Osteoblast (primary cell): ENCODE measurements at places on chromosomes 1 and 21. TPM values are rescaled to one million over a fixed set of nuclear protein-coding genes. Genes with fewer than 3 reads are reported as not detected.

GRCh38 chr1:171864308-171864707 is 23.0 kb downstream of the DNM3 start:
- no peak for DNase-seq

DNA sequence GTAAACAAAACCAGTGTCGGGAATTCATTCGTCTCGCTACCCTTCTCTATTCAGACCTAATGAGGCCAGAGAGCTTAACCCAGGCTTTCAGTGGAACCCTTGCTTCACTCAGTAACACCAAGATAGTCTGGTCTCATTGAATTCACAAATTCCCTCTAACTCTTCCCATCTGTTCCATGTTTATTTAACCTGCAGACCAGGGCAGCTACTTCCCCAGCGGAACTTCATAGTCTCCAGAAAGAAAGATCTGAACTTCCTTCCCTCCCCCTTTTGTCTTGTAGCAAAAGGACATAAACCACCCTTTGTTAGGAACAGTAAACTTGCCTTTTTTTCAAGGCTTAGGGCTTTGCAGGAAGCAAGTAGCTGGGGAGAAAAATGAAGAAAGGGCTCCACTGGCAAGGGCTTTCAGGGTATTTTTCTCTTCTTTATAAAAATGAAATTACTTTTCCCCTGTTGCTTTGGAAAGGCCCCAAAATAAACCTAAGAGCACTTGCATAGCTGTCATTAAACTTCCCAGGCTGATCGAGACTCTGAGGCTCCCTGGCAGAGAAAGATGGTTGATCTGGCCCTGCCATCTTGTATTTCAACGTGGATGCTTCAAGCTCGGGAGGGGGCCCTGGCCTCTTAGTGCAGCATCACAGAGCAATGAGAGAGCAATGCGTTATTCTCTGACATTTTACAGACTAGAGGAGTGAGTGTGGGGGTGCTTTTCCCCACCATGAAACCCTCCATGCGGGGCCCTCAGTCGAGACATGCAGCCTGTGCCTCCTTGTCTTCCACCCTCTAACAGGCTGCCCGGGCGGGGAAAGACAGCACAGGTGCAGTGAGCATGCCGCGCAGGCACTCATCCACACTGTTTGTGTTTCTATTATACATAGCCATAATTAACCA is 30.0 kb downstream of the MIS18A start:
- DNase-seq: peak; percentile 77

DNA sequence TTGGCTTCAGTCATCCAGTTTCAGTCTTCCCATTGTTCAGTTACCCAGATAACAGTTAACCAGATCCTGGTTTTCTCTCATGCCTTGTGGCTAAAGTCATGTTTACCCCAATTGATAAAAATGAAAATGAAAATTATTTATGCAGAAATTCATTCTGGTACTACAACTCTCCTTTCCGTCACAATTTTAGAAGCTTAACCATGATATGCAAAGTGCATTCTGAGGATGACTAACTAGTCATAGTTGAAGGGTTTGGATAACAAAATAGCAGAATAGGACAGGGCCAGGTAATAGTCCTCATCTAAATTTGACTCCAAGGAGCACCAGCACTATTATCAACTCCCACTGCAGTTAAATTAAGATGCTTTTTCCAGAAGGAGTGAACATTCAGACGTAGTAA is 94.7 kb downstream of the NTMT2 start:
- no peak for DNase-seq

The AQP10 gene
- not detected in 2 replicates for total RNA-seq

The SLAMF8 gene
- under 0.01 and 0.36 TPM in 2 replicates for total RNA-seq

DNA sequence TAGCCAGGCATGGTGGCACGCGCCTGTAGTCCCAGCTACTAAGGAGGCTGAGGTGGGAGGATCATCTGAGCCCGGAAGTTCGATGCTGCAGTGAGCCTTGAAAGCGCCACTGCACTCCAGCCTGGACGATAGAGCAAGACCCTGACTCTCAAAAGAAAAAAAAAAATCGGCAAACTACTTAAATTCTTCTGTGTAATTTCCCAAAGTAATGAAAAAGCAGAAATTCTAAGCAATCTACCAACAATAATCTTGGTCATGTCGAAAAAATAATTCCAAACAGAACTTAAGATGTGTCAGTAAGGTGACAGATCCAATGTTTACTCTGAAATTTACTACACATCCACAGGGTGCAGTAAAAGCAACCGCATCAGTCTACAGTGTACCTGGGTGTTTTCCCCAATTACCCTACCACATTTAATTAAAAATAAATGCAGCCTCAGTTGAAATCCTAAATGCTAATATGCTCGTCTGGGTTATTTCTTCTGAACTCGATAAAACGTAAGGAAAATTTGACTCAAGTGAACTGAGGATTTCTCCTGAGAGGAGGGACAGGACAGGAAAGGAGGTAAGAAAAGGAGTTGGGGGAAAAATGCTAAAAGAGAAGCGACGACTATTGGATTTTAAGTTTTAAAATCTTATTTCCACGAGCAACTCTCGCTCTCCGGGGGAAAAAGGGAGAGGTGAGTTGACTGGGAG is 801 bp downstream of the EPRS1 start:
- no peak for DNase-seq

- peak; percentile 11 for DNase-seq
Observed at GRCh38 chr1:37901191-37901892, 42.0 kb upstream of the MTF1 start.

- DNase-seq: no peak
Observed at GRCh38 chr21:22280851-22281250, 1282.6 kb downstream of the NCAM2 start.

GRCh38 chr1:15515022-15515663 is 8.9 kb downstream of the CASP9 start:
- DNase-seq: no peak

The LCE6A gene
- not detected in 2 replicates for total RNA-seq

GRCh38 chr21:36097427-36098181 is 27.8 kb downstream of the CBR1 start:
- no peak for DNase-seq

The APOBEC4 gene
- total RNA-seq: under 0.01 TPM in 1 of 2 replicates, not detected in the other
